ENCODE measurements at places on chromosomes 7 and 10.
A peak's percentile ranks its signal among the peaks of the same experiment; 100 is the strongest.

DNA sequence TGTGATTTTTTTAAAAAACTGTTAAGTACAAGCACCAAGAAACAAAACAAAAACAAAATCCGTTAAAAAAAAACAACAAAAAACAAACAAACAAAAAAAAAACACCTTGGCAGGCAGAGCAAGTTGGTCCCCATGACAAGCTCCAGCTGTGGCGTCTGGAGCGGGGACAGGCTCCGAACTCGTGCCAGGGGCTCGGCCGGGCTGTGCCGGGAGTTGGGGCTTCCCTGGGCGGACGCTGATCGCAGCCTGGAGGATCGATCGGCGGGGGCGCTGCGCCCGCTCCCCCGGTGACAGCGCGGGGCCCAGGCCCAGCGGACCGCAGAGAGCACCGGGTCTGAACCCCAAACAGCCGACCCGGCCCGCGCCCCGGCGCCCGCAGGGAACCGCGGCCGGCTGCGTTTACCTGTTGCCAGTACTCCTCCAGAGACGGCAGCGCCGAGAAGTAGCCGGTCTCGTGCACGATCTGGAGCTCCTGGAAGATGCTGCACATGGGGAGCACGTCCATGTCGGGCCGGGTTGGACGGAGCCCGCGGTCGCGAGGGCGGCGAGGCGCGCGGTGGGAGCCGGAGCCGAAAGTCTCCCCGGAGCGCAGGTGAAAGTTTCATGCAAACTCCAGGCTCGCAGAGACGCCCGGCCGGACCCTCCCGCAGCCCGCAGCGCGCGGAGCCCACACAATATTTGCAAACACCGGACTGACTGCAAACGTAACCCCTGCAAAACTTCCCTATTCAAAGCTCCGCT is at the start of gene KLF6:
TSS of gene KLF6 (minus strand) at position 700 of the 741 bp plus-strand sequence. CDS start at position 505, 195 bp downstream.
- peak; percentile 48 for DNase-seq

DNA sequence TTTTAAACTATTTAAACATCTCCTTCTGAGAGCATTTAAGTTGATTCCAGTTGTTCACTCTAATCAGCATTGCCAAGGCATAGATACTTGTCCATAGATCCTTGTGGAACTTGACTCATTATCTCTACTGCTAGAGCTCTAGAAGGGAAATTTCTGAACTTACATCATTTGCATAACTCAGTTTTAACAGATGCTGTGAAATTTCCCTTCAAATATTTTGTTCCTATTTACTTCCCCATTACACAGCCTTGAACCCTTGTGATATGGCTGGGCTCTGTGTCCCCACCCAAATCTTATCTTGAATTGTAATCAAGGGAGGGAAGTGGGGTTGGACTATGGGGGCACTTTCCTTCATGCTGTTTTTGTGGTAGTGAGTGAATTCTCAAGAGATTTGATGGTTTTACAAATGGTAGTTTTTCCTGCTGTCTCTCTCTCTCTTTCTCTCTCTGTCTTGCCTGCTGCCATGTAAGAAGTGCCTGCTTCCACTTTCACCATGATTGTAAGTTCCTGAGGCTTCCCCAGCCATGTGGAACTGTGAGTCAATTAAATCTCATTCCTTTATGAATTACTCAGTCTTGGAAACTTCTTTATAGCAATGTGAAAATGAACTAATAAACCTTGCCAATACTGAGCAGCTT is 25.4 kb downstream of the INSIG1 start:
- DNase-seq = no peak

DNA sequence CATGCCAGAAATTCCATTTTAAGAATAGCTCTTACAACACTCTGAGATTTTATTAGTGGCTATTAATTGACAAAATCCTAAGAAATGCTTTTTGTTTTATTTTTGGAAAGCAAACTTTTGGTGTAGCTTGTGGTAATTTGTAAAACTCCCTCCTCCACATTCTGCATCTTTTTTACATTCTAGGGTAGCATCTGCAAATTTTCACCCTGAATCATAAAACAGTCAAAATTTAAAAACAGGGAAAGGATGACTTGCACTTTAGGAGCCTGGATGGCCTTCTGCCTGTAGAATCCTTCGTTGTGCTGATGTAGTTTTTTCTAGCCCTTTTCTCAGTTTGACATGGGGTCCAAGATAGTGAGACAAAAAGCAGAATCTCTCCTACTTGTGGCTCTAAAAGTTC is 316.1 kb downstream of the ADRA2A start:
- DNase-seq = no peak

DNA sequence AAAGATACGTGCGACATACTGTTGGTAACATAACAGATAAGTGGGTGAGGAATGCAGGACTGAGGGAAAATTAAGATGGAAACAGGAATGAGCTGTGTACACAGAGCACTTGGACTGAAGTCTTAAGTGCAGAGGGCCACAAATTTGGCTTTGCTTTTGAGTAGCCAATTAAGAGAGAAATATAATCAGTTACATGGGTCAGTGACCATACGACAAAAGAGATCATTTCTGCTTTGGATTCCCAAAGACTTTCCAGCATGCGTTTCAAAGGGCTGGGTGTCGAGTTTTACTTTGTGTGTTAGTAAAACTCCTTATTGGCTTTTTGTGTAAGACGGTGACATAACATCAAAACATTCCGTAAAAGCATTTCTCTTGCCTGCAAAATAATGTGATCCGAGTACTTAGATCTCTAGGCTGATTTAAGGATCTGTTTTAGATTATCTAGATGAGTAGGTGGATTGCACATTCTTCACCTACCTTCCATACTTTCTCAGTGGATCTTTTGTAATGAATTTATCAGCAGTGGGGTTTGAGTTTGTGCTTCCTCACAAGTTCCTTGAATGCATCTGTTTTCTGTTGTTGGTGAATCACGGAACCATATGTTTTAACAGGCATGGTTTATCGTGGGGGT is 7.5 kb downstream of the RABGEF1 start:
- no peak for DNase-seq

GRCh38 chr10:1142596-1142995 is 86.4 kb downstream of the WDR37 start:
- peak; percentile 23 for DNase-seq

GRCh38 chr7:18216270-18216669 is 188.6 kb upstream of the PRPS1L1 start:
- no peak for DNase-seq

- no peak for DNase-seq
These were observed 297.6 kb downstream of the LHFPL3 start for GRCh38 chr7:104625956-104626355.

DNA sequence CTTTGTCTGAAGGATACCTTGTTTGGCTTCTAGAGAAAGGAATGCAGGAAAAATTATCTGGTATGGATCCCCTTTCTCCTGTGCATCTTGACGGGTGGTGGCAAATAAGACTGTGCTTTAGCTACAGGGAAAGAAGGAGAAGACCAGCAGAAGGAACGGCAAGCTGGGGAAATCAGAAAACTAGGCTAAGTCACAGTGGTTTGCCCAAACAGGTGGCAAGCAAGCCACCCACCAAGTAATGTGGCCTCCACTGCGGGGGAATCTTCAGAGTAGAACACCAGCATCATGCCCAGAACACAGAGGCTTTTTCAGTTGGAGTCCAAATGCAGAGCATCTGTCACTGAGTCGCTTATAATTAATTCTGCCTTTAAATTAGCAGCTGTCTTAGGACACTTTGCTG is 282.8 kb downstream of the PHF14 start:
- no peak for DNase-seq

DNA sequence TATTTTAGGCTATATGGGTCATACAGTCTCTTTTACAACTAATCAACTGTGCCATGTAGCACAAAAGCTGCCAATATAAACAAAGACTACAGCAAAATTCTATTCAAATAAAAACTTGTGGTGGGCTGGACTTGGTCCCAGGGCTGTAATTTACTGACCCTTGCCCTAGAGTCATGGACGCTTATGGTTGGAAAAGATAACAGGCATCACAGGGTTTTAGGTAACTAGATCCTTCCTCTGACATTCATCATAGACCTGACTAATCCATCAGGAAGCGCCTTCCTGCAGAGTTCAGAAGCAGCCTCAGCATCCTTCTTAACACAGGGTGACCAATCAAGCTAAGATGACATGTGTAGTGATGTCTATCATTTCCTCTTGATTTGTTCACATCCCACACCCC is 40.2 kb upstream of the GPAM start:
- no peak for DNase-seq

- DNase-seq = no peak
These were observed 6.4 kb downstream of the CDCA7L start for GRCh38 chr7:21939136-21939857.

DNA sequence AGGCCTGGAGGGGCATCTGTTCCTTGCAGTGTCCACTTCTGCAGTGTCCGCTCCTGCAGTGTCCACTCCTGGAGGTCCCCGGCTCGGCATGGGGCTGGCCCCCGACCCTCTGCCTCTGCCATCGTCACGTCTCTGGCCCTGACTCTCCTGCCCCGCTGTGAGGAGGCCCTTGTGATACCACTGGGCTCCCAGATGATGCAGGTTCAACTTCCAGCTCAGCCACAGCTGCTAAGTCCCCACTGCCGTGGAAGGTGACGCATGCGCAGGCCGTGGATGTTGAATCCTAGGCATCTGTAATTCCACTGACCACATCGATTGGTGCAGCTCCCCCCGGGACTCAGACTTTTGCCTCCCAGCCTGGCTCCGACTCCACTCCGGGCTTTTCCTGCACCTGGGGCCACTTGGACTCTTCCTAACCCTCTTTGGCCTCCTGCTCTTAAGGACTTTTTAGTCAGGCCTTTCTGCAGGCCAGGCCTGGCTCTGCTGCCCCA is 95.1 kb downstream of the GLRX3 start:
- DNase-seq = no peak

DNA sequence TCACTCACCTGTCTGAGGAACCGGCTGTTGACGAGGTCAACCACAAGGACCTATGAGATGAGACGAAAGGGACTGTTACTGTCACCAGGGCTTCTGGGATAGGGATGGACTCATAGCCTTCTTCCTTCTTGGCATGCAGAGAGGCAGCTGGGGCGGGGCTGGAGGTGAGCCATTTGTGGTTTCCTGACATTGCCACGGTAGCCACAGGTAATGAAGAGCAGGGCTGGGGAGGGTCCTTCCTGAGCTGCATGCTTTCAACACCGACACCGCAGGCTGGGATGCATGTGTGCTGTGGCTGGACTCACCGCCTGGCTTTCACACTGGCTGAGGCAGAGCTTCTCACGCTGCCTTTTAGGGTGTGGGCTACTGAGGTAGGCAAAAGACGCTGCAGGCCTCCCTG is 46.4 kb upstream of the MKRN1 start:
- no peak for DNase-seq

DNA sequence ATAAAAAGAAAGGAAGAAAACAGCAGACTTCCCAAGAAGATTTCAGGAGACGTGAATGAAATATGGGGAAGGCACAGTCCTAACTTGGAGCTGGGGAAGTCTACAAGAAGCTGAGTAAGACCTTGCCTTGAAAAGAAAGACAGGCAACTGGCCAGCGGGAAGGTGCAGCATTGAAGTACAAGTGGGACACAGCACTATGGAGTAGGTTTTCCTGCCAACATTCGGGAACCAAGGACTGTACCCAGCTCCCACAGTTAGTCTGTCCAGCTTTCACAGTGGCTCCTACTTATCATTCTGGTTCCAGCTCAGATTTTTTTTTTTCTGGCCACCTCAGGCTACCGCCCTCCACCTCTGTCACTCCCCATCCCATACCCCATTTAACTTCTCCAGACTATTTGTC is 10.0 kb downstream of the HPS1 start:
- DNase-seq = peak; percentile 51

DNA sequence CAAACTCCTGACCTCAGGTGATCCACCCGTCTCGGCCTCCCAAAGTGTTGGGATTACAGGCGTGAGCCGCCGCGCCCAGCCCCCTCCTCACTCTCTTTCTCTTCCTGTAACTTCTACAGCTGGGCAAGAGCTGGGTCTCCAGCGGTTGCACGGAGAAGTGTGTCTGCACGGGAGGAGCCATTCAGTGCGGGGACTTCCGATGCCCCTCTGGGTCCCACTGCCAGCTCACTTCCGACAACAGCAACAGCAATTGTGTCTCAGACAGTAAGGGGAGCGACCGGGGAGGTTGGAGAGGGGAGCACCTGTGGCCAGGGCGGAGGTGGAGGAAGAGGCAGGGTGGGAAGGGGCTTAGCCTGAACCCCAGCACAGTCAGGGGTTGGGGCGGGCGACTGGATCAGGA is 41.4 kb downstream of the EPHB4 start:
- DNase-seq = no peak
